ENCODE measurements at places on chromosomes 13 and 19.

GRCh38 chr19:27735314-27735713 lies 1477.6 kb downstream of the UQCRFS1 start:
- no peak for DNase-seq

GRCh38 chr13:75639454-75639853 lies 3.3 kb downstream of the LMO7 start:
- no peak for DNase-seq

DNA sequence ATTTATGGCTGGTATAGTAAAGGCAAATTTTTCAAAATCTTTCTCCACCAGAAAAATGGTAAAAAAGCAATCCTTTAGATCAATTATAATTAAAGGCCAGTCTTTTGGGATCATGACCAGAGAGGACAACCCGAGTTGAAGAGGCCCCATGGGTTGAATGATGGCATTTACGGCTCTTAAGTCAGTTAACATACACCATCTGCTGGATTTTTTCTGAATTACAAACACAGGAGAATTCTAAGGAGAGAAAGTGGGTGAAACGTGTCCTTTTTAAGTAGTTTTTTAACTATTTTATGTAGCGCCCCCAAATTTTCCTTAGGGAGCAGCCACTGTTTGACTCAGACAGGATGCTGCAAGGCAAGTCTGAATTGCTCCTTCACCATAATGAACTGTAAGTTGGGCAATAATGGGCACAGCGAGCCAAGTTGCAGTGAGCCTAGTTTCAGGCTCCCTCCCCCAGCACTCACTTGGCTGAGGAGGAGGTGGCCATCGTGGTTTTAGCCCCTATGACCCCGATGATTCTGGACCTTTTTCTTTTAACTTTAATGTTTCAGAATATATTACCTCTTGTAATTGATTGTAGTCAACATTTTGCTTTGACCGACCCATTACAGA lies 13.6 kb upstream of the ZNF611 start:
- no peak for DNase-seq

DNA sequence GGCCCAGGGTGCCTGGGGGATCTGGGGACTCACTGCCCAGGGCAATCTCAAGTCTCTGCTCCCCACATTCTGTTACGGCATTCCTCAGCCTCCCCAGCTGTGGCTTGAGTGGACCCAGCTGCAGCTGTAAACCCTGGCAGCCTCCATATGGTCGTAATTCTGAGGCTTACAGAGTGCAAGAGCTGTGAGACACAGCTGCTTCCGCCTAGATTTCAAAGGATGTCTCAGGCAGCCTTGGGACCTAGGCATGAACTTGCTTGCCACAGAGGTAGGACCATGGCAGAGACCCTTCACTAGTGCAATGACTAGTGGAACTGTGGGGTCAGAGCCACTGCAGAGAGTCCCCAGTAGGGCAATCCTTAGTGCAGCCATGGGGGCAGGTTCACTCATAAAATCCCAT lies 297.5 kb downstream of the ENOX1 start:
- DNase-seq: no peak

GRCh38 chr13:99959540-99960230 lies 11.9 kb downstream of the ZIC5 start:
- no peak for DNase-seq

- DNase-seq: no peak
These were observed 25.0 kb upstream of the TNFSF11 start for GRCh38 chr13:42548731-42549551.

DNA sequence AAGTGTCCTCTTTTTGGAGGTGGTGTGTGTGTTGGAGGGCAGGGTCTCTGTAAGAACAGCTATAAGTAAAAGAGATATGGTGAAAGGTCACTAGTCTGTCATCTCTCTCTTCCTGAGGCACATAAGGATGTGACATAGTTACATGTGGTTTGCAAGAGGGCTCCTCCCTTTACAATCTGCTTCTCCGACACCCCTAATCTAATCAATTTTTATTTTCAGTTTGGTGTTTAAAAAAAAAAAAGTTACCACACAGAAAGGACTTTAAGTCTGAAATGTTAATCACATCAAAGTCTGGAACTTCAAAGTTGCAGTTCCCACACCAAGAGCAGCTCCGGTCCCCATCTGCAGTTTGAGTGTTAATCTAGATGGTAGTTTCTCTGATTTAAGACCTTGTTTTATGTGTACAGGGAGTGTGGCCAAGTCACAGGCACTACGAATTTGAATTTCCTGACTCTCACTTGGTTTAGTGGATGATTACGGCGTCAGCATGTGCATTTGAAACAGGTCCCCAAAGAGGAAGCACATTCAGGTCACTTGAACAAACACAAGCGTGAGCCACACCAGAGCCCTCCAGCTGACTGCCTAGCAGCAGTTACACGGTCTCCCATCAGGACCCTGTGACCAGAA lies 53.1 kb downstream of the FOXO1 start:
- DNase-seq: no peak

- DNase-seq: no peak
These were observed 434.0 kb downstream of the KLF5 start for GRCh38 chr13:73492811-73493210.

DNA sequence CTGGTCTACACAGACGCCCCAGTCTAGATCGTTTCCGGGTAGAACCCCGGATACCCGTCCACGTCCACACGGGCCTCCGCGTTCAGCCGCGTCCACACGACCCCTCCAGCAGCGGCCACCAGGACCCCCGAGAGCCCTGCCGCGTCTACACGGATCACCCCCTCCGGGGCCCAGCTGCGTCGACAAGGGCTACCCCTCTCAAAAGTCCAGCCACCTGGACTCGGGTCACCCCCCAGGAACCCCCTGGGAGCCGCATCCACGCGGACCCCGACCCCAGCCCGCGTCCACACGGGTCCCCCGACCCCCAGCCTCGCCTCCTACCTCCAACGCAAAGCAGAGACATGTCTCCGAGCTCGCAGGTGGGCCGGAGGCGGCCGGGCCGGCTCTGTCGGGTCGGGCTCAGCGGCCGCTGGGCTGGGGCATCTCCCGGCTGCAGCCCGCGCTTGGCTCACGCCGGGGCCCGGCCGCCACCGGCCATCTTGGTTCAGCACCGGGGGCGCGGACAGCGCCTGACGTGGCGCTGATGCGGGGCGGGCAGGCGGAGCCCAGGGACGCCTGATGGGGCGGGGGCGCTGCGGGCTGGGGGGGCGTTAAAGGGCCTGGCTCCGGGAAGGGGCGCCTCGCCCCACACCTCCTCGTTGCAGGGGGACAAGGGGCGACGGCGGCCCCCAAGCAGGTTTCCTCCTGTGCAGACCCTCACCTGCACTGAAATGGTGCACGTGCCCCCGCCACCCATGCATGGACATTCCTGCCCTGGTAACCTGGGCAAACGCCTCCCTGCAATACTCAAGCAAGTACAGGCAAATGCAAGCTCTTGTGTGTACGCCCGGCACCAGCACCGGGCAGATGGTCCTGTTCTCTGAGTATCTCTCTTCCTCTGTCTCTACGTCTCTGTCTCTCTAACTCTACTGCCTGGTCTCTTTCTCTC lies at the start of gene UNC13A:
UNC13A (minus strand) TSS at position 498 of the 928 bp plus-strand sequence; CDS start at position 343, 155 bp downstream.
- peak; percentile 24 for DNase-seq

- no peak for DNase-seq
These were observed 15.9 kb upstream of the EPHX3 start for GRCh38 chr19:15248106-15248505.

- DNase-seq: no peak
These were observed 70.9 kb downstream of the PEPD start for GRCh38 chr19:33450689-33451088.

- DNase-seq: no peak
These were observed 75.6 kb downstream of the SIPA1L3 start for GRCh38 chr19:37982655-37983054.

- DNase-seq: no peak
These were observed 9.1 kb downstream of the CDADC1 start for GRCh38 chr13:49256841-49257240.

- DNase-seq: no peak
These were observed 234.1 kb downstream of the TUBA3C start for GRCh38 chr13:18947376-18947977.

DNA sequence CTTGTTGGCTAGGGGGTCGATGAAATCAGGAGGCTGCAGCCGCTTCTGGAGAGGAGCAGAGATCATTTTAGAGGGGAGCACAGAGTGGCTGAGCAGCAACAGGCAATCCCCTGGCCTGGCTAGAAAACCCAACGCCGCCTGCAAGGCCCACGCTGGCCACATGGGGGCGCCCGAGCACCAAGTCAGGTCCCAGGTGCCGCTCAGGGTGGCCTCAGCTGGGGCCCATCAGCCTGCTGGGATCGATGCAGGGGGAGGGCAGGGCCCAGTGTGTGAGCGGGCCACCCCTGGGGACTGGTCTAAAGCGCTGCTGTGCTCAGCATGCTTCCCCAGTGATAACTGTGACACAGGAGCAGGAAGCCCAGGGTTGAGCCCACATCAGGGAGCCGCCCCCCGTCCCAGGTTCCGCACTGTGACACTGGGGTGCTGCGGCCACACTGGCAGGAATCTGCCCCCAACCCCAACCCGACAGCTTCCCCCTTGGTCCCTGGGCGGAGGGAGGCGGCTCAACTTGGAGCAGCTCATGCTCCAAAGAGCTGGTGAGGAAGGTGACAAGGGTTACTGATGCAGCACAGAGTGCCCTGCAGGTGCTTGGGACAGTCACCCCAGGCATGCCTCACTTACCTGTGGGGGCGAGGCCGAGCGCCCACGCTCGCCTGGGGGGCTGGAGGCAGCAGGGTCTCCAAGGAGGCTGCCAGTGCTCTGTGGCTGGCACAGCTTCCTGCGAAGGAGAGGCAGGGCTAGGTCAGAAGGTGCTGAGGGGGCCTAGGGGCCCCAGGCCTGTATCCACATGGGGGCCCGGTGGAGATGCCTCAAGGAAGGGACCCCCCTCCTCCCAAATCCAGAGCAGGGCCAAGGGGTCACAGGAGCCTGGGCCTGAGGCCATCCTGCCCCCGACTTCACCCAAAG lies 13.3 kb upstream of the ISYNA1 start:
- DNase-seq: peak; percentile 63

DNA sequence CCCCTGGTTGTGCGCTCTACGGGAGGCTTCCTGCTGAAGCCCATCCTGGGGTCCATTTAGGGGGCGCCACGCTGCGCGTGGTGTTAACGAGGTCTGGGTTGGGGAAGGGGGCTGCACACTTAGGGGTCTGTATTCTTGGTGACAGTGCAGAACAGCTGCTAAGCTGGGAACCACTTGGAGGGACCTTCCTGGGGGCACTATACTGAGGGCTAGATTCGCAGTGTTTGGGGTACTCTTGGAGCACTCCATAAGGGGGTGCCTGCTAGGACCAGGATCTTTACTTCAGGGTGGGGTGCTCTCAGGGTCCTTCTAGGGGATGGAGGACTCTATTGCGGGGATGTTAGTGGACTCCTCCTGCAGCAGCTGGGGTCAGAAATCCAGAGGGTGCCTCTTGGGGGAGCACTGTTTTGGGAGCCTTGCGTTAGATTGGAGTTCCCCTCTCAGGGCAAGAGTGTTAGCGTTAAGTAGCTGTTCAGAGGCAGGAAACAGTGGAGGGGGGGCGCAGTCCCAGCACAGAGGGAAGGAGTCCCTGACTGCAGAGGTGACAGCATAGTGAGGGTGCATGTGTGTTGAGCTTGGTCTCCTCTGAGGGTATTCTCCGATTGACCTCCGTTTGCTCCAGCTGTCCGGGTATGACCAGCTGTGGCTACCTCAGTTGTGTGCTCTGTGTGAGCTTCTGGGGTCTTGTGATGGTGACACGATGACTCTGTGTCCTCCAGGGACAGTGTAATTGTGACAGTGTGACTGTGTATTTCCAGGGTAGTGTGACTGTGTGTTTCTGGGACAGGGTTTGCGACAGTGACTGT lies 1.1 kb downstream of the PDE4A start:
- no peak for DNase-seq

DNA sequence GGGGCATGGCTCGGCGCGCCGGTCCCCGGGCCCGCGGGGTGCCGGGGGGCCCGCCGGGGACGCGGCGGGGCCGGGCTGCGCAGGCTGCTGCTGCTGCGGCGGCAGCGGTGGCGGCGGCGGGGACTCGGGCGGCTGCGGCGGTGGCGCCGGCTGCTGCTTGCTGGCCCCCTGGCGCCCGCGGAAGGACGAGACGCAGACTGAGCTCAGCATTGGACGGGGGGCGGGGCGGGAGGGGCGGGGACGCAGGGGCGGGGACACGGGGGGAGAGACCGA lies 368 bp downstream of the KCNC3 start:
- DNase-seq: no peak

DNA sequence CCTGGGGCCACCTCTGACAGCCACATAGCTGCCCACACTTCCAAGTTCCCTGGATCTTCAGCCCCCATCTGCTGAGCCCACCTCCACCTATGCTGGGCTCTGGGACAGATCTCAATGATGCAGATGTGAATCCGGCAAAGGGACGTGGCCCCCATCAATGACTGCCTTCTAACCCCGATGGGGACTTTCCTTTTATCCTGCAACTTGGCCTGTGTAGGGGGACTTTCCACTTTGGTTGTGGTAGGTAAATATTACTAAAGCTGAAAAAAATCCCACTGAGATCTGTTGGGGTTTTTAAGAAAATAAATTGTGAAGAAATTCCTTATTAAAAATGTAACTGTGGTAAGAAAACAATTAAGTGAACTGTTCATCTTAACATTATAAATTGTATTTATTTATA lies 20.8 kb upstream of the ASPDH start:
- no peak for DNase-seq

DNA sequence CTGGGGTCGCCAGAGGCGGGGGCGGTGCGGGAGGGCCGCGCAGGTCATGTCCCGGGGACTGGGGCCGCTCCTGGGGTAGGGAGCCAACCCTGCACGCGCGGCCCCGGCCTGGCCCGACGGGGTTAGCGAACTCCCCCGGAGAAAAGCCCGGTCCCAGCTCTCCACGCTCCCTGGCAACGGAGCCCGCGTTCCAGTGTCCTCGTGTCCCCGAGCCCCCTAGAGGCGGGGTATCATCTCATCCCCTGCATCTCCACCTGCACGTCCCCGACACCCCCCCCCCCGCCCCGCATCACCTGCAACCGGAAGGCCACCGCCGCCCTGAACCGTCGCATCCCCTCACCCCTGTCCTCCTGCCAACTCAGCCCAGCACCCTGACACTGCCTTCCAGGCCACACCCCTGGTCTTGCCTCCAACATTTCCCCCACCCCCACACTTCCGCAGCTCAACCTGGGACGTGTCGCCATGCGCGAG lies 2.7 kb downstream of the WDR88 start:
- no peak for DNase-seq

DNA sequence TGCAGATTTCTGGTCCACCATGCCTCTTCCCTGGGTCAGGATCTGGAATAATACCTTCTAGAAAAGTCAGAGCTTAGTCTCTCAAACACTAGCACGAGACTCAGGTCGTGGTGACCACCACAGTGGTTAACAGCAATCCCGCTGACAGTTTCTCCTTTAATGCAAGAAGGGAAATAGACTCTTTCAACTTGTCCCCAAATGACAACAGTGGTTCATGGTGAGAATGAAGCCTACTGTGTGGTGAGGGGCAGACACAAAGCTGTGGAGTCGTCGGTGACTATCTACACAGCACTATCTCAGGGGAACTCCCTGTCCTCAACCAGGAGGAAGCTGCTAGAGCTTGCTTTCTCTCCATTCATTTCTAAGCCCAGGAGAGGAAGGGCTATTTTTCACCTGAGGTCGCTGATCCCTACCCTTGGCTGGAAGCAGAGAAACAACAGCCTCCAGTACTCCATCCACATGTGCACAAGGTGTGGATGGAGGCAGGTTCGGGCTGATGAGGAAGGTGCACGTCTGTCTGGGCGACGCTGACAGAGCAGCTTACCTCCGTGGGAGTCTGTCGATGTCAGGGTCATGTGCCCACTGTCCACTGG lies 72.4 kb downstream of the STK24 start:
- no peak for DNase-seq

- no peak for DNase-seq
These were observed 712 bp downstream of the BBC3 start for GRCh38 chr19:47230054-47230920.
